Tibial artery (tissue), 4 donors: ENCODE measurements at places on chromosomes 3 and 15.

DNA sequence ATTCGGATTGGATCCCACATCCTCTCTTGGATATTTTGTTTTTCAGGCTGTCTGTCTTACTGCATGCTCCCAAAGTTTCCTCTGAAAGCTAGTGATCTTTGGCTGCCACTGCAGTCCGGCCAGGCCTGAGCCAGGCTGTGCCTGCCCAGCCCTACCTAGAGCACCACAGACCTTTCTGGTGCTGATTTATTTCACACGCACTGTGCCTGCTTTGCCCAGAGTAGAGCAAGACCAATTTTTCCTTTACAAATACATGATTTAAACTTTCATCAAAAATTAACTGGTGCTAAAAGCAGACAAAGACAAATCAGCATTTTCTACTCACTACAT lies 28.0 kb upstream of the NDUFB4 start:
- no peak for DNase-seq

- DNase-seq, result no peak
These were observed 28.3 kb upstream of the GALNT15 start for GRCh38 chr3:16146015-16146730.

- DNase-seq, result no peak
These were observed 385.7 kb downstream of the CNTN4 start for GRCh38 chr3:2484162-2485026.

GRCh38 chr15:28936081-28936480 lies 50.3 kb downstream of the APBA2 start:
- DNase-seq, result no peak

DNA sequence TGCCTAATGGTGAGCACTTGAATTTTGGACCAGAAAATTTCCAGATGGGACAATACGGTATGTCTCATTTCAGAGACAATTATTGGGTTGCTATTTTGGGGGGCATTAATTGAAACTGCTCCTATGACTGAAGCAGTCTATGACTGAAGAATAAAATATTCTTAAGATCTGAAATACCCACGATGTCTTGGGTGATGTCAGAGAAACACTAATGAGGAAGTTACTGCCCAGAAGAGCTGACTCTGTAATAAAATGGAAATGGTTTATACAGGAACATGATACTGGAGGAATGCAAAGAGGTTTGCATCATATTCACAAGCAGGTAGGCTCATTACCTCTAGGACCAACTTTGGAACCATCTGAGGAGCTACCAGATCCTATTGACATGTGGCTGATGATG lies 68.7 kb downstream of the IL12A start:
- DNase-seq, result no peak

DNA sequence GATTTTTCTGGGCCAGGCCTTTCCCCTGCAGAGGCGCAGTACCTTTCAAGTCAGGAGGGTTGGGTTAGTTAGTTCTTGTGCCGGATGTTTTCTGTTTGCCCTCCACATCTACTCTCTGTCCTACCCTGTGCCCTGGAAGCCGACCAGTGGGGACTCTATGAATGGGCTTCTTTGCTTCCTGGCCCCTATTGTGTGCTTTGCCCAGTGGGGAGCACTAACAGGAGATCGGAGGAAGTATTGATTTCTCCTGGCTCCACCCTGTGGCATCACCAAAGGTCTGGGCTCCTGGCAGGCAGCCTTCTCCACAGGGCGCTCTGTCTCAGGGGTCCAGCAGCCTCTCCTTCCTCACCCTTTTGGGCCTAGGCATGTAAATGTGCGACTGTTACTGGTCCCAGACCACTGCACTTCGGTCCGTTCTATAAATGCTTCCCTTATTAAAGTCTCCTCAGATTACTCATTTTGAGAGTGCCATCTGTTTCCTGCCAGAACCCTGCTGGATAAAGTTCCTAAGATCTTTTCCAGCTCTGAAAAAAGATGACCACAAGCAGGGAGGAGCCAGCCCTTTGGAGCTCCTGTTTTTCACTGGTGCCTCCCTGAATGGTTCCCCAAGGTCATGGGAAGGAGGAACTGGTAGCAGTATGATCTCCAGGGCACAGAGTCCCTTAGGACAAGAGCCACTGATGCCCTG lies 44.5 kb downstream of the CTDSPL start:
- DNase-seq, result peak; percentile 43

DNA sequence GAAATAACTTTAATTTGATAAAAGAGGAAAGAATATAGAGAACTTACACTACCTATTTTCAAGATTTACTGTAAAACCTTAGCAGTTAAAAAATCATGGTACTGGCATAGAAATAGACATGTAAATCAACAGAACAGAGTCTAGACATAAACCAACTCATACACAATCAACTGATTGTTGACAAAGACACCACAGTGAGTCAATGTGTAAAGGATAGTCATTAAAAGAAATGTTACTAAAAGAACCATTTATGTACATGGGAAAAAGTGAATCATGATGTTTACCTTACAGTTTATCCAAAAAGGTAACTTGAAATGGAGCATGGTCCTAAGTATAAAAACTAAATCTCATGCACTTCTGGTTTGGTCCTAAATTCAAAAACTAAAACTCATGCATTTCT lies 847.4 kb downstream of the IGSF11 start:
- no peak for DNase-seq

GRCh38 chr15:99450896-99451358 lies 114.9 kb upstream of the MEF2A start:
- DNase-seq, result peak; percentile 78

DNA sequence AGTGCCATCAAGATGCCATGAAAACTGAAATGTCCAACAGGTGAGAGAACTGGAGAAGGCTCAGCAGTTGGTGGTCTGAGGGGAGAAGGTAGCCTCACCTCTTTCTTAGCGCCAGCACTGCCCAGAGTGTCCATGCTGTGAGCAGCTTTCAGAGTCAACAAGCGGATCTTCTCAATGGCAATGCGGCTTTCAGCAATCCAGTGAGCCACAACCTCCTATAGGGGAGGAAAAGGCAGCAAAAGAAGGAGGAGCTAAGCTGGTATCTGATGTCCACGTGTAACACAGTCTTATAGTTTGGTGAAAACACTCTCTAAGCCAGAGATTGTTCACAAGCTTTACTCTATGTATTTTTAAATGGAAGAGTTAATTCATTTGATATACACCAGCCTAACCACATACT lies 36.1 kb upstream of the ACKR4 start:
- no peak for DNase-seq

DNA sequence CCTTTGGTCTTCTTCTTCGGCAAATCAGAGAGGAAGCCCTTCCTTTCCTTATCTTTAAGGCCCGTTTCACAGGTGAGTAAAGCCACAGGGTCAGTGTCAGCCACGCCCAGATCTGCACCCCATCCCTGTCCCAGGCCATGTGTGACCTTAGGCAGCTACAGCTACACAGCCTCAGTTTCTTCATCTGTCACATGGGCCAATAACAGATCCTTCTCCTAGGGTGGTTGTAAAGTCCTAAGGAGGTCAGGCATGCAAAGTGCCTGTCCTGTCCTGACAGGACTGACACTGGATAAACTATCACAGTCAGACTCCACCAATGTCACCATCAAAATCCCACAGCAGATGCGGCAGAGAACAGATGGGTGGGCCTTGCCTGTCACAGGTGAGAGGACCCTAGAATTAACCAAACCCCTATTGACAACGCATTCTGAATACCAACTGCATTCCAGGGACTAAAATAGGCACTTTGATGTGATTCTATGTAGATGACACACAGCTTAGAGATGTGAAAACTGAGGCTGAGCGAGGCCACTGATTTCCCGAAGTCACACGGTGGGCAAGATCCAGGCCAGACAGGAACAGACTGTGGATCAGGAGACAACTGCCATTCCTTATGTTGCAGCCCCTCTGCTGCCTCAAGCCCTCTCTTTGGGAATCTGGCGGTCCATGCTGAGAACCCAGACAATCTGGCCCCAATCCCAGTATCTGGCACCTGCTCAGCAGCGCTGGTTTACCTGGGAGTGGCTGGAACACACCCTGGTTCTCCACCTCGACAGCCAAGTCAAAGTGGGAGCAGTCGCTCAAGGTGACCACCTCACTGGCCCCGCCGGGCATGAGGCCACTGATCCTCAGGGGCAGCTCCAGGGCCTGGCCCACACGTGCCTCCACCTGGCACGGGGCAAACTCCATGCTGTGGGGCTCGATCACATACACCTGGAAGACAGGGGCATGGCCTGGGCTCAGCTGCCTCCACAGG lies 48.7 kb downstream of the NUP210 start:
- no peak for DNase-seq

DNA sequence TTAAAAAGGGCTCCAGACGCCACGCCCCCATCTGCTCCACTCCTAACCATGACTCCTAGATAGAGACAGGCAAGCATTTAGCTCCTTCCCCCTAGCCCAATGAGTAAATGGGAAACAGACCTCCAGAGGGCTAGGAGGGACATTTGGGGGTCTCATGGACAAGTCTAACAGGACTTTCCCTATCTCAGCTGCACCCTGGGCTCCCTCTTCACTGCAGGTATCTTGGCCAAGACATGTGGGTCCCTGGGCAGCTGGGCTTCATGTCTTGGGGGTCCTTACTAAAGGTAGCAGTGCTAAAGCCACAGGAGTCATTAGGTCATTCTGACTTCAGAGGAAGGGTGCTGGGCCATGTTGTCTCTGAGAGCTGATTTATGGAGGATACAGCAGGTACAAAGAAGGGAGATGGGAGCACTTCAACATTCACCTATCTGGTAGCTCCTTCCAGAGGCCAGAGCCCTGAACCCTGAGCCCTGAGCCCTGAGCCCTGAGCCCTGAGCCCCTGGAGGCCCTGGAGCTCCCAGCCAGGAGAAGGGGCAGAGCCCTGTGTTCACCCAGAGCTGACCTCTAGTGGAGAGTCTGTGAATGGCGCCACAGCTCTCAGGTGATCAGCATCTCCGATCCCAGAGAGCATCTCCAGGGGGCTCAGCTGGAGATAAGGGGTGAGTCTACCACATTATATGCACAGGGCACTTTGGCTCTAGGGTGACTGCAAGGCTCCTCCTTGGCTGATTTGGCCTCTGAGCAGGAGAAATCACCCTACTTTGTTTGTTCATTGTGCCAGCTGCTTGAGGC lies 40.1 kb upstream of the EPHB1 start:
- no peak for DNase-seq

- DNase-seq, result no peak
These were observed 185.1 kb upstream of the SNTN start for GRCh38 chr3:63467392-63467791.

GRCh38 chr3:120163816-120164215 lies 69.6 kb upstream of the GSK3B start:
- no peak for DNase-seq

- DNase-seq, result no peak
These were observed 140.7 kb downstream of the BCHE start for GRCh38 chr3:165696496-165696895.

DNA sequence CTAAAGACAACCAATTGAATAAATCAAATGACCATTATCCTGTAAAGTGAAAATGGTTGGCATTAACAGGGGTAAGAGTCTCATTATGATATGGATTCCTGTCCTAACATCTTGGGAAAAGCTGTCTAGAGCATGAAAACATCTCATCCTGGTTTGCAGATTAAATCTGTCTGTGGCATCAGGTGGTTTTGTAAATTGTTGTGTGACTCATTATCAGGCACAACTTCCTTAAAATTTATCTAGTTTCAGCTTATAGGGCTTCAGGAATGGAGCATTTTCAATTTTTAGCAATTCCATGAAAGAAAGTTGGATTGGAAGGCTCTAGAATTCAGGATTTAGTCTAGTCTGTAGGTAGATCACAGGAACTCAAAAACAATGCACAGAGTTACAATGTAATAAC lies 31.1 kb upstream of the SLC27A2 start:
- no peak for DNase-seq

- DNase-seq, result no peak
These were observed 211.1 kb downstream of the SLC9A9 start for GRCh38 chr3:143637133-143637532.

GRCh38 chr15:38335116-38335515 lies 82.5 kb downstream of the SPRED1 start:
- no peak for DNase-seq

DNA sequence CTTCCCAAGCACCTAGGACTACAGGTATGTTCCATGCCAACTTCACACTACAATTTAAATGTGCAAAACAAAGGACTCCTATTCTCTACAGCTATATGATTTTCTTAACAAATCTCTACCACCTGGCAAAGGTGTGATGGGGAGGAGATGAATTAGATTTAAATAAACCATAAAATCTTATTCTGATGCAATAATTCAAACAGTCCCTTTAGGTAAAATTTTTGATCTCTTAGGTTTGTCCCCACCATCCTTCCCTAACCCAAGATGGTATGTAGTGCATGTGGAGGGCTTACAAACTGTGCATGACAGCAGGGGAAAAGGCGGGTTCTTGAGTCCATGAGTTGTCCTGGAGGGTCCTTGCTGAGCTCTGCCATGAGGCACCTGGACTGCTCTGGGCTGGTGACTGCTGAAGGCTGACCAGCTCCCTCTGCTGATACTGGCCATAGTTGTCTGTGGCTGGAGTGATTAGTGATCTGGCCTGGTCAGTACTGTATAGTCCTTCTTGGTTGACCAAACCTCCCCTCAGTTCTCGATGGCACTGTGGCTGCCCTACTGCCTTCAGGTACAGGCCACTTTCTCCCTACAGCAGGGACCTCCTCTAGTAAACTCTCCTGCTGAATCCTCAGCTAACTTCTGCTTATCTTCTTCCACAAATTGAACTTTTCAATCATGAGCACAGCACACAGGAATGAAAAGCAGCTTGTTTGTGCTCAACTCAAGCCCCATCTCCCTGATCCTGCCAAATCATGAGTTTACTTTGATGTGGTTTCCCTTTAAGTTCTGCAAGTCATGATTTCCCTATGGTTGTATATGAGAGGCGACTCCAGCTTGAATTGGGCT lies 30.1 kb downstream of the CFAP161 start:
- DNase-seq, result no peak

- no peak for DNase-seq
These were observed 175.9 kb downstream of the PDZRN3 start for GRCh38 chr3:73448761-73449301.

DNA sequence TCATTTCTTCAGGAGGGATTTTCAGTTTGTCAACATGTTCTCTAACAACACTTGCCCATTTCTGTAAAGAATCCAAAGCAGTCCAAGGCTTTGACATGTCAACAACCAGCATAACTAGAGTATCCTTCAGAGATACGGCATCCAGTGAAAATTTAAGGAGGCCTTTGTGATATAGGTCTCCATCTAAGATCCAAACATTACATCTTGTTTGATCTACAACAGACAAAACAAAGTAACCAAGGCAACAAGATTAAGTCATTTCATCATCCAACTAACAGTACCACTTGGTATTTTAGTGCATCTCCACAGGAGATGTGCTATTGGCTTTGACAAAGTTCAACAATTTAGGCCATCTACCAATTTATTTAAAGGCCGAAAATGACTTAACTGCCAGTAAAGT lies 25.8 kb downstream of the DYNC1LI1 start:
- no peak for DNase-seq
